ENCODE measurements at places on chromosomes 2 and 18.
A peak's percentile ranks its signal among the peaks of the same experiment; 100 is the strongest.

DNA sequence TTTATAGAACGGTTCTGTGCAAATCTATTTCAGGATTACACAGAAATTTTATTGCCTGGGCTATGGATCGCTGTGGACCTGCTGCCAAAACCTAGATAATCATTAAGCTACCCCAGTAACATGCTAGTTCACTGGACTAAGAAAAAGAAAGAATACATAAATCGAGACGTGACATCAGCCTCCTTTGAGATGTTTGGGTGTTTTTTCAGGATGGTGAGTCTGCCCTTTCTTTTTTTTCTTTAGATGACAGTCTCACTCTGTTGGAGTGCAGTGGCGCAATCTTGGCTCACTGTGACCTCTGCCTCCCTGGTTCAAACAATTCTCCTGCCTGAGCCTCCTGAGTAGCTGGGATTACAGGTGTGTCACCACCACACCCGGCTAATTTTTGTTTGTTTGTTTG is 52.0 kb downstream of the FHOD3 start:
- DNase-seq, result peak; percentile 43

GRCh38 chr2:17043173-17043572 is 377.5 kb upstream of the CYRIA start:
- DNase-seq, result peak; percentile 19

- no peak for DNase-seq
These were observed 285.7 kb downstream of the EPHA4 start for GRCh38 chr2:221286406-221286805.

GRCh38 chr2:229695961-229696360 is 18.4 kb downstream of the DNER start:
- no peak for DNase-seq

DNA sequence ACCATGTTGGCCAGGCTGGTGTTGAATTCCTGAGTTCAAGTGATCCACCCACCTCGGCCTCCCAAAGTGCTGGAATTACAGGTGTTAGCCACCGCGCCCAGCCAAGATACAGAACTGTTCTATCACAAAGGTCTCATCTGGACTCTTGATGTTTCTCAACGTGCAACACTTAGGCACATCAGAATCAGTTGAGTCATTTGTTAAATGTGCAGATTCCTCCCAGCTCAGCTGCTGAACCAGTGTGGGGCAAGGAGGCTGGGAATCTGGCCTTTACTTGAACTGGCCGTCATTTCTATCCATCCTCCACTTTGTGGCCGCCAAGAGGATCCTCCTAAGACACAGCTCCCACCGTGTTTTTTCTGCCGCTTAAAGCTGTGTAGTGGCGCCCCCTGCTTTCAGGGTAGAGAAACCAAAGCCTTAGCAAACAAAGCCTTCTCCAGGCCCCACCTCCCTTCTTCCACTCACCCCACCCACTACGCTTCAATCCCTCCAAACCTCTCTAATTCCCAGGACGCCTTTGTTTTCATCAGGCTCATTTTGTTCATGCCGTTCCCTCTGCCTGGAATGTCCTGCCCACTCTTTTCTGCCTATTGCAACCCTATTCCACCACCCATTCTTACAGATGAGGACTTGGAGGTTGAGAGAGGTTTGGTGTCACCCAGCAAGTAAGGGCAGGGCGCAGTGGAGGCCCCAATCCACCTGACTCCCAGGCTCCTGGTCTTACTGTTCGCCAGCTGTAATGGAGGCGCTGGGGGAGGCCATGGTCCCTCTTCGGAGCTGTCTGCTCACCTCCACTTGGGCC is 776 bp upstream of the SPEG start:
- DNase-seq, result peak; percentile 93

- peak; percentile 16 for DNase-seq
These were observed 43.0 kb upstream of the CYBRD1 start for GRCh38 chr2:171479154-171479814.

DNA sequence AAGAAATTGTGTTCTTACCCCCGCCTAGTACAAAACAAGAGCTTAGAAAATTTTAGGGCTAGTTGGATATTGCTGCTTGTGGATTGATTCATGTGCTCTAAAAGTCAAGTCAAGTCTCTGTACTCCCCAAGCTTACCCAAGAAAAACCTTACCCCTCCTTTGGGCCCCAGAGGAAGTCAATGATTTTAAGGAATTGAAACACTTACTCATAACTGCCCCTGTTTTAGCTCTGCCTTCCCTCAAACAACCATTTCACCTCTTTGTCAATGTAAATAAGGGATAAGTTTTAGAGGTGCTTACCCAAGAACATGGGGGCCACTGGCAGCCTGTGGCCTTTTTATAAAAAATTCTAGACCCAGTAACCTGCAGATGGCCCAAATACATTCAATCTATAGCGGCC is 136.6 kb upstream of the RMP24 start:
- no peak for DNase-seq

DNA sequence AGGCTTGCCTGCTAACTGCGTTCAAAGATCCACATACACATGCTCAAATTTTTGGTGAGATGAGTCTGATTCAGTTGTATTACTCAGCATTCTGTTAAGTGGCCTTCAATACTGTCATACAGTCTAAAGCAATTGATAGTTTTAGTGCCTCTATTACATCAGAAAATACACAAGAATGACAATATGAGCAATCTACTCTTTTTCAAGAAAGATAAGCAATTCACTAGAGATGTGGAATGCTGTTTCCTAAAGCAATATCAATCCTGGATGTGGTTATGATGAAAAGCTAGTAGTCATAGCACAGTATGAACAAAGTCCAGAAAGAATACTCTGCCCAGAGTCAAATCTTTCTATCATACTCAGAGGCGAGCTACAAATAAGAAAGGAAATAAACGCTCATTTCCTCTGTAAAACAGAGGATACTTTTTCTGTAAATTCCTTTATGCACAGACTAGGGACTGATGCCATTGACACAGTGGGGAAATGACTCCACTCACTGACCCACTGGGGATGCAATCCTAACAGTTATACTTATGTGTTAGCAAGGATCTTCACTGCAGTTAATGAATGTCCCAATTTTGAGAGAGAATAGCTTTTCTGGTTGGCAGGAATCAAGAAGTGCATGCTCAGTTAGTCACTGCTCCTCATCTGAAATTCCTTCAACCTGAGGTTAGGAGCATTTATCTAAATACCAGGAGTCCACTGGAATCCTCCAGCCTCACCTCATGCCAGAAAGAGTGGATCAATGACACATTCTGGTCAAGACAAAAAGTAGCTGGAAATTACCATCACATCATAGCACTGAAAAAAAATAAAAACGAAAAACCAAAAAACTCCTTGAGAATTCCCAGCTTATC is 83.3 kb downstream of the PDE11A start:
- DNase-seq, result peak; percentile 37

- DNase-seq, result no peak
These were observed 164.5 kb downstream of the RBM43 start for GRCh38 chr2:151097128-151097527.

DNA sequence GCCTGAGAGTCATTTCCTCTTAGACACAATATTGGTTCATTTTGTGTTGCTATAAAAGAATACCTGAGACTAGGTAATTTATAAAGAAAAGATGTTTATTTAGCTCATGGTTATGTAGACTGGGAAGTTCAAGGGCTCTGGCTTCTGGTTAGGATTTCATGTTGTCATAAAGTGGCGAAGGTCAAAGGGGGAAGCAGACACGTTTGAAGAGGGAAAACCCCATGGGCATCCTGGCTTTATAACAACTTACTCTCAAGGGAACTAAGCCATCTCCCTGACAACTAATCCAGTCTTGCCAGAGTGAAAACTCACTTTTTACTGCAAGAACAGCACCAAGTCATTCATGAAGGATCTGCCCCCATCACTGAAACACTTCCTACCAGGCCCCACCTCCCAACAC is 89.7 kb upstream of the RNF152 start:
- no peak for DNase-seq

DNA sequence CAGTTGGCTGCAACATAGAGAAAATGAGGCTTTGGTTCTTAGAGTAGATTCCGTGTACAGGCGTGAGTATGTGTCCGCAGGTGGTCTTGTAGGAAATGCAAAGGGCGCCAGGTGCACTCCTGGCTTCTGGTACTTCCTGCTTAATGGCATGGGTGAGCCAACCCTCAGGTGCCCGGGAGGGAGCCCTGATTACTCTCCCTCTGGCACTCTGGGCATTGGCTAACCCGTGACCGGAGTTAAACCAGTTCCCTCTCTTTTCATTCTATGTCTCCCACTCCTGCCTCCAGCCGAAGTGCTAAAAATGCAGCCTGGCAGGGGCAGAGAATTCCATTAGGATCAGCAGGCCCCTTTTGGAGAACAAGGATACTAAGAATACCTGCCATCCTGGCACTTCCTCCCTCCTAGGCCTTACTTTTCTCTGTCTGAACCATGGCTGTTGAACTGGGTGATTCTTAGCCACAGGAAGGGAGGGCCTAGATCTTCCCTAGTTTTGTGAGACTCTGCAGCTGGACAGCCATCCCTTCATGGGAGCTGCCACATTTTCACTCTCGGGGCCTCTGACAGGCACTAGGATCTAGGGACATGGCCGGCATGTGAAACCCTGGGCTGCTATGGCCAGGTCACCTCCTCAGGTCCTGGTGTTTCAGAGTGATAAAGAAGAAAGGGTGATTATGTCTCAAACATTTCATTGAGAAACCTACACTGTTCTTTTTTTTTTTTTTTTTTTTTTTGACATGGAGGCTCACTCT is 6.5 kb downstream of the MERTK start:
- no peak for DNase-seq

- DNase-seq, result no peak
These were observed 128.4 kb upstream of the MC4R start for GRCh38 chr18:60500960-60501359.

GRCh38 chr2:203579730-203580129 is 44.6 kb upstream of the RAPH1 start:
- no peak for DNase-seq

DNA sequence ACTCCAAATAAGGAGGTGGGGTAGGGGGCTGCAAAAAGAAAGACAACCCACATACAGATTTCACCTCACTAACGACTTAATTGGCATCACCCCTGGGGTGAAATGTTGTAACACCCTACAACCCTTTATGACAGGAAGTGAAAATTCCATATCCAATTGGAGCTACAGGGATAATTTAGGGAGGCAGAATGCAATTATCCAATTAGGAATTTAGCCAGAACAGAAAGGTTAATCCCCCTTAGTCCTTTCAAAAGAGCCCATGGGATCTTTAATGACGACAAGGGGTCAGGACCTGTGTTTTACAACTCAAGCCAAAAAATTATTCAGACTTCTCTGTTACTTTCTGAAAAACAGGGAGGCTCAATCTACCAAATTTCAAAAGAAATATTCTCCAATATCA is 1027.1 kb downstream of the TMEM182 start:
- no peak for DNase-seq
